ENCODE measurements at places on chromosomes 6 and 20.

DNA sequence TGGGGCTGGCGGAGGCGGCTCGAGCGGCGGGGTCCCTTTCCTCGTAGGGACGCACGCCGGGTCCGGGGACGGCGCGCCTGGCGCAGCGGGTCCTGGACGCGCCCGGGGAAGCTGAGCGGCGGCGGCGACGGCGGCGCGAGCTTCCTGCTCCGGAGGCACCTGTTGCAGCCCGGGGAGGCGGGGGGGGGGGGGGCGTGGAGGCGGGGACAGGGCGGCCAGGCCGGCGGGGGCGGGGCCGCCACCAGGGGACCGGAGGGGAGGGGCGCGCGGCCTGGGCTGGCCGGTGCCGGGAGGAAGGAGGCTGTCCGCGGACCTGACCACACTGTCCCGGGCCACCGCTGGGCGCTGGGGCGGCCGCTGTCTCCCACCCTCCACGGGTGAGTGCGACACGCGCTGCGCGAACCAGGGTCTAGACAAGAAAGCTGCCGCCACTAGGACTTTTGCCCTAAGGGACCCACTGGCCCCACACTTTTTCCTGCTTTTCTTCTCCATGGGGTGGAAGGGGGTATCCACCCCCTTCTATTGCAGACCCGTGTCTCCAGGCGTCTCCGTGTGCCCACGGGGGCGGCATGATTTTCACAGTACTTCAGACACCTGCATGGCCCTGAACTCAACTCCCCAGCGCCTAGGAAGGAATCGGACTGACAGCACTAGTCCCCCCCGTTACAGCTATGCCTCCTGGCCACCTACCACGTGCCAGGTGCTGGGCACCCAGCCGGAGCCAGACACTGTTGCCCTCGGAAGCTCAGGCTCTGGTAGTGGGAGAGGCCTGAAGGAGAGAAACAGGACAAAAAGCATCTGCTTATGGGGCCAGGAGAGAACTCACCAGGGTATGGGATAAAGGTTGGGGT, at the start of gene NFATC2:
TSS of gene NFATC2 (minus strand) at position 149 of the 851 bp plus-strand sequence. CDS start 220 bp downstream, outside the sequence.
- no peak for DNase-seq

GRCh38 chr20:18802012-18802634, 11.5 kb upstream of the SCP2D1 start:
- DNase-seq: no peak

- no peak for DNase-seq
These were observed 27.2 kb downstream of the DUSP22 start for GRCh38 chr6:319177-320131.

DNA sequence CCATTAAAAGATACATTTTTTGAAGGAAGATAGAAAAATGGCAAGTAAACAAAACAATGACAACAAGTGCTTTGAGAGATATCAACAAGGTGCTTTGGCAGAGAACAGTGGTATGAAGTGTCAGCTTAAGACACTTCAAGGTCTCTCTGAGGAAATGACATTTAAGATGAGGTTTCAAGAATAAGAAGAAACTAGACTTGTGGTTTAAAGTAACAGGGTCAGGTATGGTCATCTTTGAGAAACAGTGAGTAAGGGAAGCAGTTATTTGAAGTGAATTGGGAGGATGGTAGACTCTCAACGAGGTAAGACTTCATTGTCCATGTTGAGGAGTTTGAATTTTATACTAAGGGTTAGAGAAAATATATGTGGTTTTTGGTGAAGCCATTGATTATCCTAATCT, 77.8 kb downstream of the SYCP2L start:
- DNase-seq: no peak

DNA sequence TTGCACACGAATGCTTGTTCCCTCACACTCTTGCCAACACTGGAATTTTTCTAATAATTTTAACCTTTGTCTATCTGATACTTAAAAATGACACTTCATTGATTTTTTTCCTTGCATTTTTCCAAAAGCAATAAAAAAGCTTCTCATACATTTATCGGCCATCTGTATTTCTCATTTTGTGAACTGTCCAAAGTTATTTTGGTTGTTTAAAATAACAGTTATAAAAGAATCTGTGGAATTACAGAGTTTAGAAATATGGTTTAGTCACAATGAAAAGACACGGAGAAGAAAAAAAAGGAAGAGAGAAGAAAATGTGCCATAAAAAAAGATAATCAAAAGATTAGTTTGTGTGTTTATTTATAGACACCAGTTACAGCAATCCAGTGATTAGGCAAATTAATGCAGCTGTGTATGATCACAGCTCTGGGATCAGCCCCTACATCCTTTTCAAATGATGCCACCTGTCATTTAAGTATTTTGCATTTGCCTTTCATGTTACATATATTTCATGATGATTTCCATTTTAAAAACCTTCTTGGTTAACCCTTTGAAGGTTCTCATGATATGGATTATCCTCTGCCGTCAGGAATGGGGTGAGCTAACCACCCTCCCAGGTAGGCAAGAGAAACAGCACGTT, 171.7 kb downstream of the BACH2 start:
- DNase-seq: no peak

- DNase-seq: peak; percentile 99
These were observed 78.0 kb downstream of the FGD2 start for GRCh38 chr6:37083243-37084138.

GRCh38 chr6:149094934-149095351, 222.6 kb upstream of the TAB2 start:
- peak; percentile 51 for DNase-seq

- no peak for DNase-seq
These were observed 62.5 kb downstream of the METTL24 start for GRCh38 chr6:110295451-110296165.

- peak; percentile 91 for DNase-seq
These were observed 317.2 kb upstream of the CDYL start for GRCh38 chr6:4459032-4459431.

DNA sequence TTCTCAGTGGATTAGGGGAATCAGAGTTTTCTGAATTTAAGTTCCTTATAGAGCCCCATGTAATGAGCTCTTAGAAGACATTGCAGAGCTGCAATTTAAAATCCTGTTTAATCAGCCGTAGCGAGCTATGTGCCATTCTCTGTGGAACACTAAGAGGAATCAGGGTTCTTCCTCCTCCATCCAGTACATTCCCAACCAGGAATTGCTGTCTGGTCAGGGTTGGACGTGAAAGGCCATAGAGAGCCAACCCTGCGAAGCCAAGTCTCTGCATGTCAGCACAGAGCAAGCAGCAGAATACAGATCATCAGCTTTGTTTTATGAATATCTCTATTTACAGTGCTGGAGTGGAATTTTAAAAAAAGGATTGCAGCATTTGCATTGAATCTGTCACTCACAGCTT, 366.0 kb downstream of the LAMA2 start:
- no peak for DNase-seq

DNA sequence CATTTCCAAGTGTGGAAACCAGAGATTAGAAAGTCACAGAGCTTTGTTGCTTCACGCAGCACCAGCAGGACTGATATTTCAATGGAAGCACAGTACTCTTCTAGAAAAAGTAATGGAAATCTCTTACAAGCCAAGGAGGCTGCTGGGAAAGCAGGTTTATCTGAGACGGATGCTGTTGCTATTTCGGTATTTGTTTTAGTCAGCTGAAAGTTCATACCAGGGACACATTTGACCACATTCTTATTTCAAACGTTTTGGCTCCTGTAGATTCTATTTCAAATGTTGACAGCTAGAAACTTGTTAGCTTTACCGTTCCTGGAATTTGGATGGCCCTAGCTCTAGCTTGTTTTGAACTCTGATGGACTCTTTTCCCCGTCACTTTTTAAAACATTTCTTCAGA, 3.7 kb upstream of the TMEM242 start:
- DNase-seq: peak; percentile 49

DNA sequence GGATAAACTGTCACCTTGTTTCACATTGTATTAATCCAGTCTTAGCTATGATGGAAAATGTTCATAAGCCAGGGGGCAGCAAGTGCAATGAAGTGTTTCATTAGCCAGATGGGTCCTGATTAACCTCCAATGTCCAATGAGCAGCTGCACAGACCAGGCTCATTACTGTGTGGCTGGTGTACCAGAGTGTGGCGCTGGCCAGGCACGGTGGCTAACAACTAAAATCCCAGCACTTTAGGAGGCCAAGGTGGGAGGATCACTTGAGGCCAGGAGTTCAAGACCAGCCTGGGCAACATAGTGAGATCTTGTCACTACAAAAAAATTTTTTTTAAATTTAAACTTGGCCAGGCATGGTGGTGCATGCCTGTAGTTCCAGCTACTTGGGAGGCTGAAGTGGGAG, 201.7 kb upstream of the FOXQ1 start:
- no peak for DNase-seq

- no peak for DNase-seq
These were observed 61.4 kb downstream of the SCAND1 start for GRCh38 chr20:35892871-35893270.

GRCh38 chr6:80165819-80166218, 59.3 kb downstream of the BCKDHB start:
- DNase-seq: no peak

- peak; percentile 22 for DNase-seq
These were observed 35.9 kb upstream of the FAM50B start for GRCh38 chr6:3813150-3813780.

- DNase-seq: peak; percentile 41
These were observed 219.6 kb downstream of the CD83 start for GRCh38 chr6:14337152-14337551.

- DNase-seq: no peak
These were observed 47.0 kb downstream of the TFEB start for GRCh38 chr6:41688256-41688965.

GRCh38 chr6:23176883-23177282, 607.5 kb downstream of the HDGFL1 start:
- no peak for DNase-seq

DNA sequence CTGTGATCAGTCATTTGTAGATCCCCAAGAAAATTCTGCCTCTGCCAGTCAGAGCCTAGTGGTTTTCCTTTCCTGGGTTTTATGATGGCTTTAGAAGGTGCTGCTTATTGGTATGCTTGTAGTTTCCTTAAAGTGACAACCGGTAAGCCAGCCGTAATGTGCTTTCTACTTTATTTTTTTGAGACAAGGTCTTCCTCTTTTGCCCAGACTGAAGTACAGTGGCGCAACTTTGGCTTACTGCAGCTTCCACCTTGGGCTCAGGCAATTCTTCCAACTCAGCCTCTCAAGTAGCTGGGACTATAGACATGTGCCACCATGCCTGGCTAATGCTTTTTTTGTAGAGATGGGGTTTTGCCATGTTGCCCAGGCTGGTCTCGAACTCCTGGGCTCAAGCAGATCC, 23.5 kb downstream of the MCM8 start:
- DNase-seq: no peak

DNA sequence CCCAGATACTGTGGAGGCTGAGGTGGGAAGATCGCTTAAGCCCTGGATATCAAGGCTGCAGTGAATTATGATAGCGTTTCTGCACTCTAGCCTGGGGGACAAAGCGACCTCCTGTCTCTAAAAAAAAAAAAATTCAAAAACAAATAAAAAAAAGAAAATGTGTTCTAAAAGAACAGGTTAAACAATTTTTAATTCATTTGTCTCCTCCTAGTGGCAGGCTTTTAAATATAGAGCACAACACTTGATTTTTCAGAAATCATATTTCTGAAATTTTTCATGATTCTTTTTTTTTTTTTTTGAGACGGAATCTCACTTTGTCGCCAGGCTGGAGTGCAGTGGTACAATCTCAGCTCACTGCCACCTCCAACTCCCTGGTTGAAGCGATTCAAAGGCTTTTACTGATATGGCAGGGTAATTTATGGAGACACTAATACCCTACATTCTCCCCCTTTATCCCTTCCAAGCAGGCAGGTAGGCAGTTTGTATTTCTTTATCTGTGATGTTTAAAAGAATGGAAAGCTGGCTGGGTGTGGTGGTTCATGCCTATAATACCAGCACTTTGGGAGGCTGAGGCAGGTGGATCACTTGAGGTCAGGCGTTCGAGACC, 8.7 kb upstream of the GTF3C6 start:
- peak; percentile 49 for DNase-seq

GRCh38 chr20:6122873-6123648, at the start of gene FERMT1:
FERMT1 (minus strand) TSS chr20:6123030; CDS start chr20:6119554, 3,476 bp downstream.
- DNase-seq: peak; percentile 53

GRCh38 chr6:110495949-110496348, 19.5 kb upstream of the SLC22A16 start:
- DNase-seq: peak; percentile 79

DNA sequence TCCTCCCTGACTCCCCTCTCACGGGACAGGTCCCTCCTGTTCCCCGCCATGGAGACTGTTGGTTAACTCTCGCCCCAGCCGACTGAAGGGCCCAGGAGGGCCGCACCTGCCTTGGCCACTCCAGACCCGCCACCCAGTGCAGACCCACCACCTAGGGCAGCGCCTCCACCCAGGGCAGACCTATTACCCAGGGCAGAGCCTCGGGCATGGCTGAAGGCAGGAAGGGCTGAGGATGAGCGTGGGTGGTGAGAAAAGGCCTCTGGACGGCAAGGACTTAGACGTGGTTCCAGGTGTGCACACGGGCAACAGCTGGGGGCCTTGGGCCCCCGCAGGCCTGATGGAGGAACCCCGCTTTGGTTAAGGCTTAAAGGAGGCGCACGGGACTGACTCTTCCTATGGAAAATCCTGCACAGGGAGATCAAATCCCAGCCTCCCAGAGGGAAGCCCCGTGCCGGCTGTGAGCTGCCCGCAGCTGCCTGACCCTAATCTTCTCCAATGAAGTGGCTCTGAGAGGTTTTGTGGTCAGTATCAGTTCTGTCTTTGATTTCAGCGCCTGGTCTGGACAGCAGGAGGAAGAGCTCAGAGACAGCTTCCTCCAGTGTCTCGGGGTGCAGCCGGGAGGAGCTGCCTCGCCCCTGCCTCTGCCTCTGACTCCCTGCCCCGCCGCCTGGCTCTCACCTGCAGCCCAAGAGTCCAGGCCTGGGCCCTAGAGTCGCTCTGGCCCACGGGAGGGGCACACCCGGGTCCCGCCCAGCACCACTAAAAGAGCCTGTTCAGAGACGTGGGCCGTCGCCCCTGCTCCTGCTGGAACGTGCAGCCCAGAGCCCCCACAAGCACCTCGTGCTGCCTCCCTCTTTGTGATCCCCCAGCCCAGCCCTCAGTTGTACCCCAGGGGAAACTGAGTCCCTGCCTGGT, 12.1 kb upstream of the CHRNA4 start:
- DNase-seq: no peak

GRCh38 chr6:94099072-94099471, 679.7 kb upstream of the EPHA7 start:
- no peak for DNase-seq

- DNase-seq: no peak
These were observed 14.5 kb upstream of the TFB1M start for GRCh38 chr6:155328539-155329459.

DNA sequence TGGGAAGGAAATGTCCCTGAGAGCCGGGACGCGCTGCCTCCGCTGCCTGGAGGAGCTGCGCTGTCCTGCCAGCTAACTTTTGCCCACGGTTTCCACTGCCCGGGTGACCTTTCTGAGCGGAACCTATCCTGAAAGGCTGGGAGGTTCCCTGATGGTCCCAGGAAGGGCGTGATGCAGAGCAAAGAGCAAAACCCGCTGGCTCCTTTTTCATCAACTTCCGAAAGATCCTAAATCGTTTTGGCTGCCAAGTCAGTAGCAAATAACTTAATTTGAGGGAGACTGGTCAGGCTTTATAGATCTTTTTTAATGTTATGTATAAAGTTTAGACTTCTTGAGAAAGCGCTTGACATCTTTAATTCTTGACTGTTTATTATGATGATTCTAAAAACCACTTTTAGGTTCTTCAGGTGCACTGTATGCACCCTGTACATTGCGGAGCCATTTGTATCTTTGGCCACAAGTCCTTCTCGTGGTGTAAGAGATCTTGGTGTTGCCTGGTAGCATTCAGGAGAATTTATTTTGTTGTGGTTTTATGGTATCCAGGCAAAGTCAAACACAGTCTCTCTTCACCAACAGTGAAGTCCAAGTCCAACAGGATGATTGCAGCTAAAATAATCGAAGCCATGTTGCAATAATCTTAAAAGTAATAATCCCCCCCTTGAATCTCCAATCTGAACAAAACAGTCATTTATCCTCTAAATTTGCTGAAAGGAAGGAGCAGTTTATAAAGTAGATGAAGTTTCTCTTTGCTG, at the start of gene SYNE1:
TSS of gene SYNE1 (minus strand) at position 67 of the 752 bp plus-strand sequence. CDS start 9,031 bp downstream, outside the sequence.
- no peak for DNase-seq
